ENCODE measurements at places on chromosomes 1 and 21.

GRCh38 chr1:172373864-172374263, 46.6 kb upstream of the C1orf105 start:
- no peak for DNase-seq

GRCh38 chr1:167668108-167668507, 38.1 kb downstream of the RCSD1 start:
- DNase-seq = no peak

GRCh38 chr1:95701450-95702173, 467.6 kb downstream of the RWDD3 start:
- no peak for DNase-seq

GRCh38 chr1:98557895-98558294, 103.6 kb upstream of the SNX7 start:
- DNase-seq = no peak

- DNase-seq = no peak
Measured at GRCh38 chr21:25701529-25701928, 33.2 kb downstream of the ATP5PF start.
